ENCODE measurements at places on chromosomes 5 and 9.

GRCh38 chr5:170333161-170333910 is 35.8 kb upstream of the LCP2 start:
- DNase-seq: peak; percentile 16

- no peak for DNase-seq
Observed at GRCh38 chr5:43691893-43692292, 88.9 kb downstream of the NNT start.

GRCh38 chr5:73318308-73318719 is 130.3 kb downstream of the FOXD1 start:
- no peak for DNase-seq

- DNase-seq: no peak
Observed at GRCh38 chr5:37552161-37552560, 173.0 kb downstream of the WDR70 start.

DNA sequence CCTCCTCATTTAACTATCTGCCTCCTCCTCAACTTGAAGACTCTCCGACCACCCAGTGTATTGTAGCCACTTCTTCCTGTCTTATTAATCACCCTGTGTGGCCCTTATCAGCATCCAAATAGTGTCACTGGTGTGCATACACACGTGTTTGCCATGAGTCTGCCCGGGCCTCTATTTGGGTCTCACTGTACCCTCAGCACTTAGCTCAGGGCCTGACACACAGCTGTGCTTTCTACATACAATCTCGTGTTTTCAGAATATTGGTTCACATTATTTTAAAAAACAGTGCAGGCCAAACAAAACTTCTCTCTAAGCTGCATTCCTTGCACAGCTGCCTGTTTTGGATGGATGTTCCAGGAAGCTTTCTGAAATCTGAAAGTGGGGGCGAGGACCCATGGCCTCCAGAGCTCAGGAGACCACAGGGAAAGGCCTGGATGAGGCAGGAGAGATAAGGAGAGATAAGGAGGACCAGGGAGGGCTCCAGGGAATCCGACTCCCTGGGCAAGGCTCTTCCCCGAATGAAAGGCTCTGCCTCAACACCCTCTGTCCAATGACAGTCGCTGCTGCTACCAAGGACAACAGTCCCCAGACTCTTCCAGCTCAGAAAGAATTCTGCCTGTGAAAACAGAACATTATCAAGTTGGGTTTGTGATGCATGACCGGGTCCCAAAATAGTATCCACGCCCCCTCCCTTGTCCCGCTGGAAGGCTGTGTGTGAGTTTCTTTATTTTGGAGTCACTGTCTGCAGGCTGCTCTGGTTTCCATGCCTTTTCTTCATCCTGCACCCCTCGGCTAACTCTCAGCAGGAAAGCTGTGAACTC is 255.6 kb downstream of the NSG2 start:
- DNase-seq: no peak

DNA sequence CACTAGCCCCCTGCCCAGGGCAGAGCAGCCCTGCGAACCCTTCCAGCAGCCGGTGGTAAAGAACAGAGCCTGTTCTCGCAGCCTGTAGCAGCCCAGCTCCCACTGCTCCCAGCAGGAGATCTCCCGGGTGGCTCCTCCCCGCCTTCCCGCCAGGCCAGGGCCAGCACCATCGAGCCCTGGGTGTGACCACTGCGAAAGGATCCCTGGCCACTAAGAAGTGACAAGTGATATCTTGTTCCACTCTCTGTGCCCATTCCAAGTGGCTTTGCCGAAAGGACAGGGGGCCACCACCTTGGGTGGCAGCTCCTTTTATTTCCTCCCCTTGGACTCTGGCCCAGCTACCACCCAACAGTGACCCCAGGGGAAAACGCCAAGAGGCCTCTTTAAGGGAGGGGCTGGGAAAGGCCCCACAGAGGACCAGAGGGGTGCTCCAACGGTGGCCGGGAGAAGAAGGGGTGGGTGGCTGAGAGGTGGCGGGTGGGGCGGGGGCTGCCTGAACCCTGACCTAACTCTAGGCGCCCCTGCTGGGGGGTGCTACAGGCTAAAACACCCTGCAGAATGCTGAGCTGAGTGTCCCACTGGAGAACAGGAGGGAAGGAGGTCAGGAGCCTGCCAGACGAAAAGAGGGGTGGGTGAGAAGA is 1.6 kb downstream of the NACC2 start:
- DNase-seq: no peak

DNA sequence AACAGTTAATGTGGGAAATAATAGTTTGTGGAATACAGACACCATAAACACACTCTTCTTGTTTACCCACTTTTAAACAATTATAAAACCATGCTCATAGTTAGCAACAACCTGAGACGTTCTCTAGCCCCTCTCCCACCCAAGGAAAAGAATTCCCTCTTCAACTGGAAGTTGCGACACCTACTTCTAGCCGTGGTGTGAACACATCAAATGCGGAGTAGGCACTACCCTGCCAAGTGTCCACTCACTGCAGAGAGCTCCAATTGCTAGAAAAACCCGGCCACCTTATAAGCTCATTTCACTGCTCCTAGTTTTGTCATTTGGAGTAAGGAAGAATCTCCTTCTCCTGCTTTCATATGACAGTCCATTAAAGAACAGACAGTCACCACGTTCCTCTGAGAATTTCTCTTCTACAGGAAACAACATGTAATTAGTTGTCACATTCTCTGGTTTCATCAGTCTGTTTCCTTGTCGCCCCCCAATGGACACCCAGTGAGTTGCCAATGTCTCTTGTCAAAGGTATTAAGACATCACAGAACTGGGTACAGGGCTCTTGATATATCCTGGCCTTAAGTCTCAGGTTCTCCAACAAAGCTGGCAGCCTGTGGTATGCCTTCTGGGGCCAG is 47.3 kb downstream of the PRLR start:
- DNase-seq: no peak

DNA sequence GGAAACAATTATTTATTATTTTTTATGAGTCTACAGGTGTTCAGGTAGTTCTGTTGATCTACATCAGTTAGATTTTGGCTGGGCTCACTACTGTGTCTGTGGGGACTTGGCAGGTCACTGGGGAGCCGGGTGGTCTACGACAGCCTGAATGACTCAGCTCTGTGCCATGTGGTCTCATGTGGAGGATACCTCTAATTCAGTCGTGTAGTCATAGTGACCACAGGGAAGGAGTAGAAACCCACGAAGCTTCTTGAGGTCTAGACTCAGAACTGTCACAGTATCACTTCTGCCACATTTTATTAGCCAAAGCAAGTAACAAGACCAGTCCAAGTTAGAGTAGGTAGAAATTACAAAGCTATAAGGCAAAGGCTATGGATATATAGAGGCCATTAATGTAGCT is 64.7 kb upstream of the GRAMD2B start:
- DNase-seq: no peak

- no peak for DNase-seq
Observed at GRCh38 chr5:143480001-143480400, 76.5 kb upstream of the NR3C1 start.

DNA sequence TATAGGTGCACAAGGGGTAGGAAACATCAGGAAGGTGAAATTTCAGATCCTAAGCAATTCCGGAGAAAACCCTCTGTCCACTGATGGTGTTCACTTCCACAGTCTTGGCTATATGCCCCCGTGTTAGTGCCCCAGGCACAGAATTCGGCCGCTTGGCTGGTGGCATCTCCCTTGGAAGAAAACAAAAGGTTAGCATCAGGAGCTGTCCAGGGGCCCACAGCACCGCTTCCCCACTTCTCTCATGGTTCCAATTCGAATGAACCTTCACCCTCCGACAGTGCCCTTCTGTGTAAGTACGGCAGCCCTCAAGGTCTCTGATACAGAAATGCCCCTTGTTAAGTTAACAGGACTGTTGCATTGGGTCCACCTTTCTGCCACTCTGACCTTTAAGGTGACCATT is 409.0 kb downstream of the GADD45G start:
- DNase-seq: no peak

GRCh38 chr9:122040561-122041242 is 52.4 kb downstream of the TTLL11 start:
- DNase-seq: no peak

- DNase-seq: no peak
Observed at GRCh38 chr5:133322743-133323142, 270.9 kb downstream of the HSPA4 start.

DNA sequence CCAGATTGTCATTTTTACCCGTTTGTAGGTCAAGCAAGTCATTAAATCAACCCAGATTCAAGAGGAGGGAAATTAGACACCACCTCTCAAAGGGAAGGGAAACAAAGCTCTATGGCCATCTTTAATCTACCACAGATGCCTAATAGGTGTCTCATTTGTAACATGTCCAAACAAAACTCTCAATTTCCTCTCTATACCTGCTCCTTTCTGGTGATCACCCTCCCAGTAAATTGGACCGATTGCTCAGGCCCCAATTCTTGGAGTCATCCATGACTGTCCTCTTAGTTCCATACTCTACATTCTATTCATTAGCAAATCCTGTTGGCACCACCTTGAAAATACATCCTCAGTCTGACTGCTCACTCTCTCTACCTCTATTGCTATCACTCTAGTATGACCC is 22.1 kb upstream of the UGCG start:
- no peak for DNase-seq

GRCh38 chr5:136984772-136985446 is 514.2 kb downstream of the SPOCK1 start:
- no peak for DNase-seq

DNA sequence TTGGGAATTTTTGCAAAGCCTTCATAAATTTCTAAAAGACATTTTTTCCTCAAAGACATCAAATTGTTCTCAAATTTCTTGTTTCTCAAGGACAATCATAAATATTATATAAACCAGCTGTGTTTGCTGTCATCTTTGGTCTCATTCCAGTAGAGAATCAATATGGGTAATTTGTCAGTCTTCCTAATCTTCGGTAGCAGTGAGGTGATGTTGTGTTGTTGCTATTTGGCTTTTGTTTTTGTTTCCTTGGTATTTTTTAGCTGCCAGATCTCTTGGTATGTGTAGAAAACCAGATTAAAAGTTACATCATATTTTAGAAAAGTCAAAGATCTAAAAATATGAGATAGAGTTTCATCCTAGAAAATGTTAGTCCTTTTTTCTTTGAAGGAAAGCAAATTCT is 87.5 kb downstream of the CAMK4 start:
- DNase-seq: no peak

DNA sequence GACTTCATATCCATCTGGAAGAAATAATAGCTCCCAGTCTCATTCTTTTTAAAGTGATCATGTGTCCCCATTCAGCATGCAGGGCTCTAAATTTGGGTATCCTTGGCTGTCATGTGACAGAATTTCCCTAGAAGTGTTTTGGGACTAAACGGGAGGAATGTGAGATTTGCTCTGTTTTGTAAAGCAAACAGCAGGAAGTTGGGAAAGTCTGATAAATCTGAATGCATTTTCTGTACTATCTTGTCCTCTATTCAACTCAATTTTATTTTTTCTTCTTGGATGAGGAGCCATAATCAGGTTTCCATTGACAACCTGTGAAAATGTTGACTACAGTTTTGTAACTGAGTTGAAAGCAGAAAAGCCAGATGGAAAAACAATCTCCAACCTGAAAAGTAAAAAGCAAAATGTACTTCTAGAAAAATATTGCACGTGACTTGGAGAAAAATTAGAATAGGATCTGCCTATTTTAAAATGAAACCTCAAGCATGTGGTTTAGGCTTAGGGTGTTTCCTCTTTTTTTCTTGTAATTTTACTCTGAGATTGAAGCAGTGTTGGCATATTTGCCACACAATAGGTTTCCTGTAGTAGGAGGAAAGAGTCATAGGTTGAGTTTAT is 76.2 kb upstream of the IL6ST start:
- DNase-seq: no peak

DNA sequence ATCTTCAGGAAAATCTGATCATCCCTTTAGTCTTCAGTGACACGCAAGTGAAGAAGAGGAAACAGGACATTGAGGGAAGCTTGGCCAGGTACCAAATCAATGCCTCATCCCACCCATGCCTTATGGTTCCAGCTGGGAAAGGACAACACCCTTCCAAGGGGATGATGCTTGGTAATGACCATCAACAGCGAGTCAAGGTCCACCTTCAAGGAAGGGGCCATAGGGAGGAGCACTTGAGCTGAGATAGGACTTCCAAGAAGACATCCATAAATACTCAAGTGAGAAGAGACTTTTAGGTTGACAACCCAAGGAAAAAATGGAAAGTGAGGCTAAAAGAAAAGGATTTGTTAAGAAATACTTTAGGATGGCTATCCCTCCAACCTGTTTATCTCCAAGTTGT is 27.1 kb upstream of the GAS1 start:
- no peak for DNase-seq

DNA sequence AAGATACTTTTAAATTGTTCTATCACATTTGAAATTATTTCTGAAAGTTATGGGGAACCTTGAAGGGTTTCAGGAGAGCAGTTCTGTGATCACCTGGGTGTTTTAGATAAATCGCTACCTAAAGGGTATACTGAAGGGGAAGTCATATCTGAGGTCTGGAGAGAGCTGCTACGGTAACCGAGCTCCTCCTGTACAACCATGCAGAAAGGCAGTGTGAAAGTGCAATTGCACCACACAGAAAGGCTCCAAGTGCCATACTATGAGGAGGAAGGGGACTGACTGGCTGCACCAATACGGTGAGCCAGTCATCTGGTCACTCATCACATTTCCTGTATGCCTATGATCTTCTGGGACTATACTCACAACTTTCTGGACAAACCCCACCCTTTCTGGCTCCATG is 241.4 kb upstream of the SLC24A2 start:
- DNase-seq: no peak

GRCh38 chr5:129174480-129174879 is 79.9 kb downstream of the ISOC1 start:
- no peak for DNase-seq

DNA sequence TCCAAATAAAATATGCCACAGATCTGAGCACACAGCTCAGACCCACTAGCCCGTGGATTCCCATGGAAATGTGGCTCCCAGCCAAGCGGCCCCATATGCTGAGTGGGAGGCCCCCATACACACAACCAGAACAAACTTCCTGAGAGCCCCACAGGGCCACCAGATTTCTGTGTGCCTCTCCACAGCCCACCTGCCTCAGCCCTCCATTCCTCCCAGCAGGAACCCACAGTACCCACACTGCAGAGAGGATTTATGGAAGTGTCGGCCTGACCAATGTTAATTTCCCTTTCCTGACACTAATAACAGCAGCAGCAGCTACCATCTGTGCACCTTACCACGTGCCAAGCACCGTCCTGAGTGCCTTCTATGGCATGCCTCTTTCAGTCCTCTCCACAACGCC is 99.3 kb upstream of the SPOCK1 start:
- no peak for DNase-seq

DNA sequence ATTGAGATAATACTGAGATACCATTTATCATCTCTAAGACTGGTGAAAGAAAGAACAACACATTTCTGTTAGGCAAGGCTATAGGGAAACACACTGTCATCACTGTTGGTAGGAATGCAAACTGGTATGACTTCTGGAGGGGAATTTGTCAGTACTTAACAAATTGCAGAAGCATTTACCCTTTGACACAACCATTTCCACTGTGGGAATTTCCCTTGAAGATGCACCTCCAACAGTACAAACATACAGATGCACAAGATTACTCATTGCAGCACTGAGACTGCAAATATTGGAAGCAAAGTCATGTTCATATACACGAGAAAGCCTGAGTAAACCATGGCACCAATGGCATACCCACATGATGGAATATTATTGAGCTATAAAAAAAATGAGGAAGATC is 17.6 kb downstream of the GM2A start:
- peak; percentile 9 for DNase-seq

- no peak for DNase-seq
Observed at GRCh38 chr5:101390151-101390908, 487.2 kb upstream of the ST8SIA4 start.

- no peak for DNase-seq
Observed at GRCh38 chr9:124149992-124150391, 107.8 kb upstream of the NEK6 start.

- no peak for DNase-seq
Observed at GRCh38 chr5:74519161-74519571, 121.4 kb downstream of the ENC1 start.

GRCh38 chr5:111236348-111236747 is 12.2 kb downstream of the CAMK4 start:
- no peak for DNase-seq

All from activated CD4-positive, alpha-beta T cell treated with anti-CD3 and anti-CD28 coated beads, Interleukin-2, amount 50 U/mL, for 24 hours (primary cell).